ENCODE measurements at places on chromosomes 4 and X.

DNA sequence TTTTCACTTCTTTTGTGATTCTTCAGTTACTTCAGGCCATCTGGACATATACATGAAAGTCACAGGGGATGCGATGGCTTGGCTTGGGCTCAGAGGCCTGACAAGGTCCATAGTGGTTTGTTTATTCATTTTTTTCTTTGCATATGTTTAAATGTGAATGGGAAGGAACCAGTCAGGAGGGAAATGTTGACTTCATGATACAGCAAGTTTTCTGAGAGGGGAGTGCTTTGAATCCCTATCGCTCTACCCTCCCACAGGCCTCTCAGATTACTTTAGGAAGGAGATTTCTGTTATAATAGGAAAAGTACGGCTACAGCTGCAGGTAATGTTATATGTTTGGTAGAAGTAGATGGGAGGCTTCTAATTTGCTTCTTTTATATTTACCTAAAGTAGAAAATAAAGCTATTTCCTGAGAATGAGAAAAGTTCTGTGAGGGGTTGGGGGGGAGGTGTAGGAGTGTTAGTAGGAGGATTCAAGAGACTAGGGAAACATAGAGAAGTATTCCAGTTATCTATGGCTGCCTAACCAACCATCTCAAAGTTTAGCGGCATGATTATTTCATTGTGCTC is 322.9 kb downstream of the RAPGEF2 start:
- DNase-seq: no peak

DNA sequence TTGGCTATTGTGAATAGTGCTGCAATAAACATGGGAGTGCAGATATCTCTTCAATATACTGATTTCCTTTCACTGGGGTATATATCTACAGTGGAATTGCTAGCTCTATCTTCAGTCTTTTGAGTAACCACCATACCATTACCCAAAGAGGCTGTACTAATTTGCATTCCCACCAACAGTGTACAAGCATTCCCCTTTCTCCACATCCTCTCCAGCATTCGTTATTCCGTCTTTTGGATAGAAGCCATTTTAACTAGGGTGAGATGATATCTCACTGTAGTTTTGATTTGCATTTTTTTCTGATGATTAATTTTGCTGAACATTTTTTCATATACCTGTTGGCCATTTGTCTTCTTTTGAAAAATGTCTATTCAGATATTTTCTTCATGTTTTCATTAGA is 110.3 kb downstream of the PRDM5 start:
- DNase-seq: no peak

- DNase-seq: no peak
Measured at GRCh38 chrX:135596495-135596894, 76.0 kb downstream of the INTS6L start.

- DNase-seq: no peak
Measured at GRCh38 chrX:110248578-110248977, 69.3 kb downstream of the AMMECR1 start.

GRCh38 chr4:113540859-113541258 is 220.7 kb downstream of the CAMK2D start:
- DNase-seq: no peak

GRCh38 chr4:15348236-15348635 is 79.6 kb upstream of the C1QTNF7 start:
- DNase-seq: no peak

DNA sequence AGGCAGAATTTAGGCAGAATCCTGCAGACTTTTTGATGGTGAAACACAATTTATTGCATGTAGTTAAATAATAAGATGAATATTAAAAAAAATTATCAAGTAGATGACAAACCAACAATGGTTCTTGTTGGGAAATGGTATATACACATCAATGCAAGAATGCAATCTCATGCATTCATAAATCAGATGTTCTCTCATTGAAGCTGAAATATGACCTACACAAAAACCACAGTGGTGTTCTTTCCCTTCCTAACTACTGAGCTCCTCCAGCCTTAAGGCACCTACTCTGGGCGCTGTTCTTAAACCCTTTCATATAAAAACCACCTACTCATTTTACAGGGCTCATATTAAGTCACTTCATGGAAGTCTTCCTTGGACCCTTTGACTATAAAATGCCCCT is 64.1 kb downstream of the ANTXR2 start:
- DNase-seq: no peak

DNA sequence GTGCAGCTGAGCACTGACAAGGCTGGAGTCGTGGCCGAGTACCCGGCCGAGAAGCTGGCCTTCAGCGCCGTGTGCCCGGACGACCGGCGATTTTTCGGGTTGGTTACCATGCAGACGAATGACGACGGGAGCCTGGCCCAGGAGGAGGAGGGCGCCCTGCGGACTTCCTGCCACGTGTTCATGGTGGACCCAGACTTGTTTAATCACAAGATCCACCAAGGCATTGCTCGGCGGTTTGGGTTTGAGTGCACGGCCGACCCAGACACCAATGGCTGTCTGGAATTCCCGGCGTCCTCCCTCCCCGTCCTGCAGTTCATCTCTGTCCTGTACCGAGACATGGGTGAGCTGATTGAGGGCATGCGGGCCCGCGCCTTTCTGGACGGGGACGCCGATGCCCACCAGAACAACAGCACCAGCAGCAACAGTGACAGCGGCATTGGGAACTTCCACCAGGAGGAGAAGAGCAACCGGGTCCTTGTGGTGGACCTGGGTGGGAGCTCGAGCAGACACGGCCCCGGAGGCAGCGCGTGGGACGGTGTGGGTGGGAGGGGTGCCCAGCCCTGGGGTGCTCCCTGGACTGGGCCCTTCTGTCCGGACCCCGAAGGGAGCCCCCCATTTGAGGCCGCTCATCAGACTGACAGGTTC is 24.3 kb downstream of the RGS12 start:
- DNase-seq: no peak

DNA sequence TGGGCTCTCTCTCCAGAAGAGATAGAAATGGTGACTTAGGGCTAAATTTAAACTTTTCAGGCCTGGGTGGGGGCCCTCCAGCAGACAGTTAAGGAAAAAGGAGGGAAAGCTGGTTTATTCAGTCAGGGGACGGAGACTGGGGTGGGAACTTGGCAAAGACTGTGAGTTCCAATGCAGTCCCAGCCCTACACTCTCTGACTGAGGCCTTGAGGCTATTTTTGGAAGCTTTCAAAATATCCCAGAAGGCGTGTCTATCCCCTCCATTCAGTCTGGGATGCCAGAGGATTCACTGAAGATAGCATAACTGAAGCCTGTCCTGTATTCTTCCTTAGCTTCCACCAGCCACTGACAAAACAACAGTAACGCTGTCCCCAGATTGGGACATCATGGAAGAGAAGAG is 32.1 kb upstream of the MSN start:
- no peak for DNase-seq

DNA sequence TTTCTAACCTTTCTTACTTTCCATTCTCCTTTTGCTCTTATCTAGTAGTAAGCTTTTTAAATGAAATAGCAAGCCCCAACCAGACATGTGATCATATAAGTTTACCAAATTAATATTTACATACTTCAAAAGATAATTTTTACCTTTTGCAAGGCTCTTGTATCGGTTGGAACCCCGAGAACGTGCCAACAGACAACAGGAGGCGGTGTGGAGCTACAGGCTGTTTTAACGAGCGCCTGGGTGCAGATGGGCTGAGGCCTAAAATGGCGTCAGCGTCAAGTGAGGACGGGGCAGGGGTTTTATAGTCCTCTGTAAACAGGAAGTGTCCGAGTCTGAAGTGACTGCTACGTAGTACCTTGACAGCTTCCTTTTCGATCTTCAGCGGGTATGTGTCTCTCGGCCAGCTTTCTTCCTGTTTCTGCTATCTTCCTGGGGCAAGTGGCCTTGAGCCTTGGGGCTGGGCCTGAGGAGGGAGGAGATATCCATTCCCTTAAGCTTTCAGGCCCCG is 342.7 kb downstream of the GALNTL6 start:
- no peak for DNase-seq

DNA sequence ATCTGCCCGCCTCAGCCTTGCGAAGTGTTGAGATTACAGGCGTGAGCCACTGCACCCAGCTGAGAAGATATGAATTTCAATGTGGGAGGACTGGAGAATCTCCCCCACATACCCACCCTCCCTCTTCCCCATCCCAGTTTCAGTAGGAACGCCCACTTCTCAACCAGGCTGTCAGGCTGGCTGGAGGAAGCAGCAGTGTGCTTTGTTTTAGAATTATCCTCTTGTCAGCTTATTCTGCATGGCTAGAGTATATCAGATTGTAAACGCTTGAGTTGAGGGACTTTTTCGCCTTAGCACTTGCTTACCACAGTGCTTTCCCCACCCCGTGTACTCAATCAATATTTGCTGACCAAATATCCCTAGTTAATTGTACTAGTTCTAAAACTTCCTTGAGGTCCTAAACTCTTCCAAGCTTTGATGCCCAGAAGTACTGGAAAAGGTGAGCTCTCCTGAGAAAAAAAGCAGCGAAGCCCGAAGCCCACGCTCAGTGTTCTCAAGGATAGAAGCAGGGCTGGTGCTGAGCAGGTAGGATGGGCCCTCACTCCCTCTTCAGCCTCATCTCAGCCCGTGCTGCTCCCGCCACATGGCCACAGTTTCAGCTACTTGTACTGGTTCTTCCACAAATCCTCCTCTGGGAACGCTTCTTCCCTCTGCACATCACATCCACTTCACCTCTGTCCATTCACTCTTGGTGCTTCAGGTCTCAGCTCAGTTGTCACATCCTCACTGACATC is 7.3 kb upstream of the ARHGAP10 start:
- no peak for DNase-seq

GRCh38 chr4:149638073-149638472 is 177.6 kb downstream of the IQCM start:
- DNase-seq: no peak

- DNase-seq: no peak
Measured at GRCh38 chr4:112411781-112412550, 104.0 kb downstream of the NEUROG2 start.

GRCh38 chrX:155134255-155134654 is 62.9 kb downstream of the BRCC3 start:
- no peak for DNase-seq

DNA sequence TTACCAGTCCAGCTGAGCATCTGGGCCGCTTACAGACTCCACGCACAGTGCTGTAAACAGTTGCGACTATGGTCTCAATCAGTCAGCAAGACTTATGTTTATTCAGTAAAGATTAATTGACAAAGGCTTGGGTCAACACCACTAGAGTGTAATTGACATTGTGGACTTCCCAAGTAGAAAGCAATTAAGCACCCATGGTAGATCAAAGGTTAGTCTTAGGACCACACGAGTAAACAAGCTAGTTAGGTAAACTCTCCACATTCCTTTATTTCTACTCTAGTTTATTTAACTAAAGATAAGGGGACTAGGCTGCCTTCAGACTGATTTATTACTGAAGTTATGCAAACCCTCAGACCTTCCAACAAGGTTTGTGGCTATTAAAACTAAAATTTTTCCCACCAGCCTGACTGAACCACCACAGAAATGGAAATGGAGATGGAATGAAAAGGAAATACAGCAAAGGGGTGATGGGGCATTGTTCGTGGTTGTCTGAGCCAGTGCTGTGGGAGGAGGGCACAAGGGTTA is 44.2 kb downstream of the MTHFD2L start:
- no peak for DNase-seq

GRCh38 chr4:81606801-81607501 is 135.2 kb upstream of the RASGEF1B start:
- no peak for DNase-seq

GRCh38 chr4:176036585-176037205 is 28.9 kb upstream of the WDR17 start:
- DNase-seq: no peak

GRCh38 chrX:17987783-17988182 is 126.7 kb upstream of the RAI2 start:
- no peak for DNase-seq

DNA sequence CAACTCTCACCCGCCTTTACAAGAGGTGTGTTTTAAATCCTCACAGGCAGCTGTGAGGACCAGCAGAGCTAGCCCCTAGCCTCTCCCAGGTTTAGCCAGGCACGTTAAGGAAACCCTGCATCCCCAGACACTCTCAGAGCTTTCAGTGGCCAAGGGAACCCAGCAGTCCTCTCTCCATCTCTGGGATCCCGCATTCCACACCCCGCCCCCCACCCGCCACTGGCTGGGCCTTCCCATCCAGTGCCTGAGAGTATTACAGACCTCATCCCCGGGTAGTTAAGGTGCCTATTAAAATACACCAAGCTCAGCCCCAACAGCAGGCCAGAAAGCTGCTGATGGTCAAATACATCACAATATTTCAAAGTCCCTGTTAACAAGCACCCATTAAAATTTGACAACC is 256.2 kb downstream of the BCOR start:
- no peak for DNase-seq

DNA sequence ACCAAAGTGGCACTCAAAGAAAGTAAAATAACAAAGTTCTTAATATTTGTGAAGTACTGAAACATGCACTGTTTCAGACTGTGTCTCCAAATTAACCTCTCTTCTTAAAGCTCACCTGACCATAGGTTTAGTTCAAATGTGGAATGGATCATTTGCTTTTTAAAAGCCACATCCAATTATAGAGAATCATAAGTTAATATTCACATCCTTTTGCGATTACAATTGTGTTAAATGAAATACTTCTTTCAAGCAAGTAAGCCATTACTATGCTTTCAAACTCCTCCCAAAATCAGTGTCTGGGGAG is 95.3 kb upstream of the PTPN13 start:
- DNase-seq: no peak

DNA sequence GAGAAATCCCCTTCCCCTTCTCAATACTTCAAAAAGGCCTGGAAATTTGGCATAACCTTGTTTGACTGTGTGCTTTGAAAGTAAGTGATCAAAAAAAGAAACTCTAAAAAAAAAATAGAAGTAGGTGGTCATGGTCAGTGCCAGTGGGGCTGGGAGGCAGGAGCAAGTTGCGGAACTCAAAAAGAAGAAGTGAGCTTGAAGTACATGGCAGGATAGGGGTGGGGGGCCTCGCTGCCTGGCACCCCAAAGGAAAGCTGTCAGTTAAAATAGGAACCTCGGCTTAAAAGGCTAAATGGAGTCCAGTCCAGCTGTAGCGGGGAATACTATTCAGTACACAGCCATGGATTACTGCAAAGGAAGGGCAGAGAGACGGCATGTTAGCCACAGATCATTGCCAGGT is 12.2 kb upstream of the NKRF start:
- DNase-seq: no peak

GRCh38 chr4:82421796-82422560 is 8.3 kb downstream of the HNRNPDL start:
- no peak for DNase-seq

- DNase-seq: no peak
Measured at GRCh38 chr4:118989098-118990080, 100.7 kb downstream of the SYNPO2 start.

- DNase-seq: no peak
Measured at GRCh38 chr4:165380805-165381204, 2.0 kb downstream of the CPE start.

DNA sequence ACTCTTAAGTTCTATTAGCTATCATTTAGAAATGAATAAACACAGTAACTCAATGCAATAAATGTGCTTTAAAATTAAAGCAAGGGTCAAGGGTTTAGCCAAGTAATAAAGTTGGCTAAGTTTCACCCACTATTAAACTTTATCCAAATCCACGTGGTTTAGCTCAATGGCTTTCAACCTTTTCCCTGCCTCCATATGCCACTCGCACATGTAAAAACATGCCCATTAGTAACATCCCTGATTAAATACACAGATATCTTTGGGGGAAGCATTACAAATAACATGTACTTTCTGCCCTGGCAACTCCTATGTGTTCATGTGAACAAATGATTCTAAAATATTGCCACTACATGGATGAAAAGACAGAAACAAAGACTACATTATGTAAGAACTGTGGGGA is 130.8 kb downstream of the ZAR1 start:
- DNase-seq: no peak

- no peak for DNase-seq
Measured at GRCh38 chr4:62881901-62882300, 1527.3 kb downstream of the TECRL start.

GRCh38 chr4:163865010-163865409 is 370.5 kb downstream of the TMA16 start:
- DNase-seq: no peak
